ENCODE measurements at places on chromosomes 2 and 18.

- DNase-seq: no peak
Observed at GRCh38 chr2:213007290-213007838, 144.0 kb downstream of the IKZF2 start.

DNA sequence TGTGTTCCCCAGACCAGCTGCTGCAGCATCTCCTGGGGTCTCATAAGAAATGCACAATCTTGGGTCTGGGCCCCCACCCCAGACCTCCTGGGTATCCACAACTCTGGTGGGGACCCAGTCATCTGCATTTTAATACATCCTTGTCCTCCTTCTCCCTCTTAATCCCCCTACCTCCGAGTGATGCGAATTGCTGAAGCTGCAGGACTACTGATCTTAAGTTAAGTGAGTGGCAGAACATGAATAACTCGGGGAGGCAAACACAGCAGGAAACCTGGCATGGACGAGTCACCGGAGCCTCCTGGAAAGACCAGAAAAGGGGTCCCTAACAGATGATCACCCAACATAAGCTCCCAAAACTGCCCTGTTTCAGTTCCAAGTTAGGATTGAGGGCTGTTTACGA, 283.2 kb upstream of the MGAT5 start:
- no peak for DNase-seq

DNA sequence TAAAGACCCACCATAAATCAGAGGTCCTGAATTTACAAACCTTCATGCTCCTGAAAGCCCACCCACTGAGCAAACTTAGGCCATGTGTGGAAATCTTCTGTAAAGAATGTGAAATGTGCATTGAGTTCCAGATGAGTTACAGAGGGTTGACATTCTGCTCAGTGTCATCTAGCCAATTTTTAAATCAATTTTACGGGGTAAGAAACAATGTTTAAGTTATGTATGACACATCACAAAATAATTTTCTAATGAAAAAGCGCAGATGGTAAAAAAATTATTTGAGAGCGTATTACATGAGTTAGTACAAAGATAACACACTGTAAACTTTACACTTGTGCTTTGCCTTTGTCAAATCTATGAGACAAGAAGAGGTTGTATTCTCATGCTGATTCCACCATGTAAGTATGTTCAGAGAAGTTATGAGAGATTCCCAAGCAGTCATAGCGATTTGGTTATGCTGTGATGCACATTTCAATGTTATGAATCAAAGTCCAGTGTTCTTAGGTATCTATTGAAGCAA, 446.3 kb downstream of the ADCYAP1 start:
- no peak for DNase-seq

GRCh38 chr18:50194631-50195532, at the start of gene MYO5B:
TSS of gene MYO5B (minus strand) at chr18:50195147. CDS start at chr18:50194793, 354 bp downstream.
- peak; percentile 8 for DNase-seq

DNA sequence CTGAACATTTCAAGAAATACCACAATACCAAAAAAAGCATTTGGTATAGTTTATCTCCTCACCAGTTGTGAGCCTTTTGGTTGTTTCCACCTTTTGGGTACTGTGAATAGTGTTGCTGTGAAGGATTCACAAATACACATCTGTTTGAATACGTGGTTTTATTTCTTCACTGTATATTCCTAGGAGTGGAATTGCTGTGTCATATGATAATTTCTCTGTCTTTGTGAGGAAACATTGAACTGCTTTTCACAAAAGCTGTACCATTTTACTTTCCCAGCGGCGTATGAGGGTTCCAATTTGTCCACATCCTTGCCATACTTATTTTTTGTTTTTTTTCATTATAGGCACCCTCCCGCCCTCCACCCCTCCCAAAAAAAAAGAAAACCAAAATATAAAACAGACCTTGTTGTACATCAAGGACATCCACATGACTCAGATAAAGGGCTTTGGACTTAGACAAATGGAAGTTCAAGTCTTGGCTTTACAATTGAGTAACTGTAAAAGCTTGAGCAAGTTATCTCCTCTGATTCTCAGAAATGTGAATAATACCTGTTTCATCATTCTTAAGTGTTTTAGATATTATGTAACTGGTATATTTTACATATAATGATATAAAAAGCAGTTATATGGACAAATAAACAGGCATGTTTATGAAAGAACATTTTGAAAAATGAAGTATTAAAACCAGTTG, 19.0 kb downstream of the UBE2E3 start:
- DNase-seq: no peak

- DNase-seq: no peak
Observed at GRCh38 chr2:34037157-34037556, 438.1 kb upstream of the FAM98A start.

DNA sequence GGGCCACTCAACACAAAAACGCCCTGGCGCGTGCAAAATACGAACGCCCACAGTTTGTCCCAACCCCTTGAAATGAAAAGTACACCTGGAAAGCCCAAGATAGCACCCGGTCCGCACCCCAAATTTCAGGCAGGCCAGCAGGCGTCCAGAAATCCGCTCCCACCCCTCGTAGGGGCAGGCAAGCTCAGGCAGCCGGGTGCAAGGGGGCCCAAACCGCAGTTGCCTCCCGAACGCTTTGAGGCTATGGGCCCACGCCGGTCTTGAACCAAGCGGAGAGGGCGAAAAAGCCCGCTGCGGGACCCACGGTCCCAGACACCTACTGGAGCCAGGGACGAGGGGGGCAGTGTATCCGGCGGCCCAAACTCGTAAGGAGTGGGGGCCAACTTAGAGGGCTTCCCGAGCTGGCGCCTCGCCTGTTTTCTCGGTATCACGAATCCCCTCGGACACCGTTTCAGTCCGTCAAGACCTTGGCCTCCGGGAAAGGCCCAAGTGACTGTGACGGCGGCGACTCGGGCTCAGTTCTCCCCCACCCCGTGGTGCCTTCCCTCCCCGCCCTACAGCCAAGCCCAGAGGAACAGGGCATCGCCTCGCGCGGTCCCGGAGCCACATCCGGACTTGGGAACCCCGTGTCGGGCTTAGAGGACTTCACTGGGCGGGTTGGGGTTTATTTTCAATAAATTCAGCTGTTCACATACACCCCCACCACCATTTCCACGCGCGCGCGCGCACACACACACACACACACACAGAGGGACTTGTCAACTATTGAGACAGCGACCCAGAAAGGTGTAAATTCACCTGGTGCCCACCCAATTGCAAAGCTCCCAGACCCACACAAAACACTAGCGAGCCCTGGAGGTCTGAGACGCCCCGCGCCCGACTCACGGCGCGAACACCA, 6.2 kb upstream of the SATB2 start:
- DNase-seq: no peak

- DNase-seq: no peak
Observed at GRCh38 chr2:188893972-188894371, 80.2 kb upstream of the COL3A1 start.

GRCh38 chr2:76985387-76986136, 536.6 kb downstream of the LRRTM4 start:
- no peak for DNase-seq

- DNase-seq: no peak
Observed at GRCh38 chr2:189318761-189319160, 122.5 kb upstream of the WDR75 start.

GRCh38 chr2:178666458-178666857, 140.8 kb downstream of the TTN start:
- DNase-seq: no peak

DNA sequence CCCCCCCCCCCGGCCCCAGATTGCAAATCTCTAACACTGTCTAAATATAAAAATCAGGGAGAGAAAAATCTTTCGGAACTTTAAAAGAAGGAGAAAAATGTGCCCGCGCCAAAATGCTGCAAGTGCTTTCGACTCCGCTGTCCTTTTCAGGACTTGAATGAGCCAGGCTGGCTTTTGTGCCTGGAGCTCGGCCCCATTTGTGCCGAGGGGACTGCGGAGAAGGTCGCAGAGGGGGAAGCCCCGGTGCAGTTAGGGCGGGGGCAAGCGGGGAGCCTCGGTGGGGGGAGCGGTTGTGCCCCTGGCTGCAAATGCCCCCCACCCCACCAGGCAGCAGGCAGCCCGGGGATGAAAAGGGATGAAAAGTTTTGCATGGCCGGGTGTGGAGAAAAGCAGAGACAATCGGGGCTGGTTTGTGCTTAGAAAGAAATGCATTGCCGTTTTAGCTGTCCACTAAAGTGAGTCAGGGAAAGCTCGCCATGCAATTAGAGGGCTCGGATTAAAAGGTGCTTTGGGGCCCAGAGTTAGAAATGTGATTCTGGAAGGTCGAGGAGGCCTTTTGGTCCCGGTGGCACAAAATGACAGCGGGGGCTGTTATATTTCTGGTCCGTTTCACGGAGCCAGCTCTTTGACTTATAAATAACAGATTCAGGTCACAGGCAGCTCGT, 1.6 kb downstream of the INHBB start:
- DNase-seq: no peak

- no peak for DNase-seq
Observed at GRCh38 chr2:56299171-56299691, 115.4 kb downstream of the CCDC85A start.

DNA sequence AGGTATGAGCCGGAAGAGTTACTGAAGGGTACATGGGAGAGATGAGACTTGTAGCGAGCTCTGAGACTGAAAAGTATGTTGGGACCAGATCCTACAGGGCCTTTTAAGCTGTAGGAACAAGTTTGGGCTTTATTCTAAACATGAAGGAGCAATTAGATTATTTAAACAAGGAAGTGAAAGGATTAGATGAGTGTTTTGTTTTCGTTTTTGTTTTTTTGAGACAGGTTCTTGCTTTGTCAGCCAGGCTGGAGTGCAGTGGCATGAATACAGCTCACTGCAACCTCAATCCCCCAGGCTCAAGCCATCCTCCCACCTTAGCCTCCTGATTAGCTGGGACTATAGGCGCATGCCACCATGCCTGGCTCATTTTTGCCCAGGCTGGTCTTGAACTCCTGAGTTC, 110.7 kb downstream of the C1D start:
- DNase-seq: no peak

- DNase-seq: no peak
Observed at GRCh38 chr2:11873356-11874154, 127.1 kb downstream of the LPIN1 start.

DNA sequence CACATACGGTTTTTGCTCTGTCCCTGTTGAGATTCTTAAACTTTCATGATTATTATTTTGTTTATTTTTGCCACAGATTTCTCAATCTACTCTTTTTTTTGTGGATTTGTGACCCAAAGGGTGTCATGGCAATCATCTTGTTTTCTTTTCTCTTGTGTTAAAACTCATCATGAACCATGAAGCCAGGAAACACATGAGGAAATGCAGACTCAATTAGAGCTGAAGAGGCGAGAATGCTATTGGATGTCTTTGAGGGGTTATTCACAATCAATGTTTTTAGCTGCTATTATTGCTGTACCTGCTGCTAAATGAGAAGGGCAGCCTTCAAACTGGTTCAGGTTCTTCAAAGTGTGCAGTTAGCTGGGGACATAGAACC, 99.5 kb upstream of the MMADHC start:
- DNase-seq: no peak

DNA sequence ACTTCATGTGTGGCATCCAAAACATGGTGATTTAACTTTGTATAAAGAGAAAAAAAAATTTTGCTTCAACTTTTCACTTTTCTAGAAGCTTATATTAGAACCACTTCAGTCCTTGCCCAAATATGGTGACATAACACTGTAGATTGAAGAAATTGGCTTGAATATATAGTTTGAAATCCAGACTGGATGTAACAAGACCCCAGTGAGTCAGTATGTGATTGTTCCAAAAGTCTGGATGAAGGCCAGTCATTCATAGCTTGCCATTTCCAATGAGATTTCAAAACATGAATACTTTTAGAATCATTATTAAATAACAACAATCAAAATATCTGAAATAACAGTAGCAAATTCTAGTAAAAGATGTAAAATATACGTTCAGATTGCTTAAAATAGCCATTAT, 104.8 kb upstream of the FN1 start:
- no peak for DNase-seq

- no peak for DNase-seq
Observed at GRCh38 chr2:232632904-232633412, 446 bp upstream of the EFHD1 start.

DNA sequence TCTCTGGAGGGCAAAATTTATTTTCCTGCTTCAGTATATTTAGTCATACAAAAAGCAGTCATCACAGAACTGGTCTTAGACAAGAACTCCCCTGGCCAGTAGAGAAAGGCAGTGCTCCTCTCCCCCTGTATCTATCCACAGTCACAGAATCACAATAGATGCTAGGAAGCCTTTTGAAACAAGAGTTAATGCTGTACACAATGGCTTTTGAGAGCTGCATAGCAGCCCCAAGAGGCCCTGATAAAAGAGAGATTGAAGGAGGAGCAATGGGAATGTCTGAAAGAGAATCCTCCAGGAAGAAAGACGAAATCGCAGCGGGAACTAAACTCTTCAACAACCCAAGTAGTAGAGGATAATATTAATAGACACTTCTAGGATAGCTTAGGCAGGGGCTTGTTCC, 330.2 kb downstream of the RBM43 start:
- DNase-seq: no peak

DNA sequence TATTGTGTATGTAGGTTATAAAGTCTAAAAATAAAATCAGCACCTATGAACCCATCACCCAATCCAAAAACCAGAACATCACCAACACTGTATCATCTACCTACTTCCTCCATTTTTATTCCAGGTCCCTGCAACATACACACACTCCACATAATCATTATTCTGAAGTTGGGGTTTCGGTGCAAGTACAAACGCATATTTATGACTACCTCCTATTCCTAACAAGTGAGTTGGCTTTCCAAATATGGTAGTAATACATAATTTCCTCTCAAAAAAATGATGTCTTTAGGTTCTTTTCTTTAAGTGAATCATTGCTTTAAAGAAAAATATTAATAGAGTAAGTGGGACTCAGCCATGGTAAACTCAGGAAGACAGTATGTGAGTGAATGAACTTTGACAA, 3.3 kb downstream of the ACVR1 start:
- no peak for DNase-seq

DNA sequence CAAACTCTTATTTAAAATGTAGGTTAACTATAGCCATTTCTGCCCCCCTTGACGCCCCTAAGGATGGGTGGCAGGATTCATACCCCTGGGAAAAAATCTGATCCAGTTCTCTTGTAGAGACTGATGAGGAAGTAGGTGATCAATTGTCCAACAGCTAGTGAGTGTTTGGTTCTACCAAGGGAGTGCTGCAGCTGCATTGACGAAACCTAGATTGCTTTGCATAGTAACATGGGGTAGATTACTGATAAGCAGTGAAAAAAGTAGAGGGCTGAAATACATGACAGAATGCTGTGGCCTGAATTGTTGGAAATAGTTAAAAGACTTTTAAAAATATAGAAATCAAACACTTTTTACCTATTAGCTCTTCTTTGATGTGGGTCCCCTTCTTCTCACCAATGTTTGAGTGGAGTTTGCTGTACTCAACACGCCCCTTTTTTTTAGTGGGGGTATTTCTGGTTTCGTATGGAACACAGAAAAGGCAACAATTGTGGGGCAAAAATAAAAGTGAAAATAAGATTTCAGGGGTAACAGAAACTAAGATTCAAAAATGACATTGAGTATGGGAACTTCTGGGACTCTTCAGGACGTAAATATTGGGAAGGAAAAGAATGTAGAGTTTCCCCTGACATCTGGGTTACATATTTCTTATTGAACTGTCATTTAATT, 66.2 kb downstream of the MAIP1 start:
- no peak for DNase-seq

DNA sequence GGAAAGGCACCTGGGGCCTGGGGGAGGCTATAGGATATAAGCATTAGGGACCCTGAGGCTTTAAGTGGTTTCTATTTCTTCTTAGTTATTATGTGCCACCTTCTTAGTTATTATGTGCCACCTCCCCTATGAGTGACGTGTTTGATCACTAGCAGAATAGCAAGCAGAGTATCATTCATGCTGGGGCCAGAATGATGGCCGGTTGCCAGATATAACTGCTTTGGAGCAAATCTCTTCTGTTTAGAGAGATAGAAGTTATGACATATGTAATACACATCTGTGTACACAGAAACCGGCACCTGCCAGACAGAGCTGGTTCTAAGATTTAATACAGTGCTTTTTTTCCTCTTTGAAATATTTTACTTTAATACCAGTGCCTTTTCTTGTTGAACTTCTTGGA, 29.4 kb downstream of the LIPG start:
- no peak for DNase-seq

Data from effector CD8-positive, alpha-beta T cell (primary cell).